ENCODE measurements at places on chromosomes 12 and 14.
A peak's percentile ranks its signal among the peaks of the same experiment; 100 is the strongest.

DNA sequence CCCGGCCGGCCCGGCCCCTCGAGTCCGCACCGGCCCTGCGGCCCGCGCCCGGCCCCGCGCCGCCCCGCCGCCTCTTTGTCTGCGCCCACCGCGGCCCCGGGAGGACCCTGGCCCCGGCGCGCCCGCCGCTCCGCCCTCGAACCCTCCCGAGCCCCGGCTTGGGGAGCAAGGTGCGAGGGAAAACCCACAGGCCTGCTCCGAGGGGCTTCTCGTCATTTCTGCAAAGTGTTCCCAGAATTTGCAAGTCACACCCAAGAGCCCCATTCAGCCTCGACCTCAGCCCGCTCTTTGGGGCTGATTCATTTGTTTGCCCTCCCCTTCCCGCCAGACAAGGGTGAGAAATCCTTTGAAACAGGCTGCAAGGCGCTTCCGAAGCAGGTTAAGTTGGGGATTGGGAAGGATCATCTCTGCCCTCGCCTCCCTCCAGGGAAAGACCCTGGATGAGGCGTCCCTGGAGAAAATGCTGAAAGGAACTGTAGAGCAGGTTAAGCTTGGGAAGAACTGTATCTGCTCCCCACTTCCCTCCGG is 325 bp upstream of the CLIP1 start:
- H3K4me3 ChIP-seq, result peak overlapping the region; percentile 77
- H3K27ac ChIP-seq, result peak overlapping the region; percentile 80
- no peaks in the 10 kb centered on the region for H3K27me3 ChIP-seq
- peak; percentile 66 for DNase-seq
- H3K36me3 ChIP-seq, result no peaks in the 10 kb centered on the region

GRCh38 chr12:53225635-53226424 is 6.2 kb downstream of the RARG start:
- H3K36me3 ChIP-seq, result peaks cover 2% of the 10 kb centered on the region
- no peak overlapping the region for H3K4me3 ChIP-seq
- H3K4me1 ChIP-seq, result peaks cover 68% of the 10 kb centered on the region
- DNase-seq, result no peak
- no peaks in the 10 kb centered on the region for H3K27me3 ChIP-seq
- H3K27ac ChIP-seq, result peak overlapping the region; percentile 83

GRCh38 chr12:79442396-79442795 is 248.4 kb downstream of the PAWR start:
- no peaks in the 10 kb centered on the region for H3K27me3 ChIP-seq
- no peaks in the 10 kb centered on the region for H3K36me3 ChIP-seq
- no peak overlapping the region for H3K4me3 ChIP-seq
- H3K4me1 ChIP-seq, result no peaks in the 10 kb centered on the region
- DNase-seq, result no peak
- H3K27ac ChIP-seq, result no peak overlapping the region

- peak overlapping the region; percentile 50 for H3K4me3 ChIP-seq
- peaks cover 2% of the 10 kb centered on the region for H3K36me3 ChIP-seq
- DNase-seq, result no peak
- no peaks in the 10 kb centered on the region for H3K27me3 ChIP-seq
These were observed 12.6 kb upstream of the CD69 start for GRCh38 chr12:9773216-9773877.

DNA sequence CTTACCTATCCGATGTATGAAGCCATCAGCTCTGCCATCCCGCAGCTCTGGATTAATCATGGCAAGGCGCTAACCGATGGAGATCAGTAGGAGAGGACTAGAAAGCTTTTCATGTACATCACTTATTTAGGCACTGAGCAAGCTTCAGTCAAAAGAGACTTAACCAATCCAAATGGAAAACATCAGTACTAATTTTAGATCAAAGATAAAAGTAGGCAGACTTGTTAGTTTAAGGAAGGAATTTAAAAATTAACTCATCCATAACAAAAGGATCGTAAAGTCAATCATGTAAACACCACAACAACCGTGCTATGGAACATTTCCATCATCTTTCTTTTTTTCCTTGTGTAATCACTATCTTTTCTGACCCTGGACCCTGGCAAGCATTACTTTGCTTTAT is at the start of gene CLEC2A:
Gene CLEC2A, minus strand, starts transcription at position 101 of the 400 bp plus-strand sequence. Its CDS starts 41 bp downstream, at position 60.
- no peak for DNase-seq
- no peak within 1 kb of the TSS for H3K4me3 ChIP-seq
- no peaks in the 10 kb centered on the region for H3K36me3 ChIP-seq
- H3K27me3 ChIP-seq, result peaks cover 2% of the 10 kb centered on the region
